GM12878 (cell line): ENCODE measurements at places on chromosomes 12 and 14. TPM values are rescaled to one million over a fixed set of nuclear protein-coding genes. Genes with fewer than 3 reads are reported as not detected.

Gene PRICKLE1
- 0.64 and 0.77 TPM in 2 replicates for total RNA-seq

Gene FAM181A
- not detected in 2 replicates for total RNA-seq

Gene HOXC13
- not detected in 2 replicates for total RNA-seq

Gene DHRS2
- 0.49 and 0.58 TPM in 2 replicates for total RNA-seq

Gene MFAP5
- total RNA-seq: not detected in 2 replicates

DNA sequence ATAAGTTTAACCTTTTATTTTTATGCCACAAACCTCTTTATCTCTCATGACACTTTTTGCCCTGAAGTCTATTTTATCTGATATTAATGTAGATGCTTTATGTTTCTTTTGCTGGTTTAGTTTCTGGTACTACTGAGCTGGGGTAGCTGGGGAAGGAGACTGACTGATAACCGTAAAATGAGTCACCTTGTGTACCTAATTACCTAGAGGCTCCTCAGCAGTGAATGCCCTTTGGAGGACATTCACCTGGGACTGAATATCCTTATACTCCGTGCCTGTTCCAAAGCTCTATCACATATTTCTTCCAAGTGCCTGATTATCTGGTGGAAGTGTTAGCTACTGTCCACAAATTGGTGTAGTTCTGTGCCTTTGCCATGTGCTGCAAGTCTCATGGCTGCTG, 13.9 kb downstream of the ATL1 start:
- DNase-seq: no peak
- no peak overlapping the region for H3K4me3 ChIP-seq
- no peaks in the 10 kb centered on the region for H3K27me3 ChIP-seq
- H3K27ac ChIP-seq: no peak overlapping the region
- H3K4me1 ChIP-seq: no peaks in the 10 kb centered on the region

DNA sequence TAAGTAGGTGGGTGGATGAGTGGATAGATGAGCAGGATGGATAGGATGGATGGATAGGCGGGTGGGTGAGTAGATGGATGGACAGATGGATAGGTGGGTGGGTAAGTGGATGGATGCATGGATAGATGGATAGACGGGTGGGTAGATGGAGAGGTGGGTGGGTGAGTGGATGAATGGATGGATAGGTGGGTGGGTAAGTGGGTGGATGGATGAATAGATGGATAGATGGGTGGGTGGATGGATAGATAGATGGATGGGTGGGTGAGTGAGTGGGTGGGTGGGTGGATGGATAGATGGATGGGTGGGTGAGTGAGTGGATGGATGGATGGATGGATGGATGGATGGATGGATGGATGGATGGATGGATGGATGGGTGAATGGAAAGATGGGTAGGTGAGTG, 221.7 kb upstream of the NOS1 start:
- H3K4me1 ChIP-seq: no peaks in the 10 kb centered on the region
- no peak overlapping the region for H3K27ac ChIP-seq
- DNase-seq: no peak
- no peaks in the 10 kb centered on the region for H3K36me3 ChIP-seq

- no peak overlapping the region for H3K27ac ChIP-seq
- H3K27me3 ChIP-seq: no peaks in the 10 kb centered on the region; the same call in none of the 2 replicates
- no peaks in the 10 kb centered on the region for H3K36me3 ChIP-seq
- DNase-seq: no peak
- no peaks in the 10 kb centered on the region for H3K4me1 ChIP-seq
These were observed 315.9 kb downstream of the BMP4 start for GRCh38 chr14:53640695-53641094.
